ENCODE measurements at places on chromosomes 7 and 10. TPM values are rescaled to one million over a fixed set of nuclear protein-coding genes. Genes with fewer than 3 reads are reported as not detected.
A peak's percentile ranks its signal among the peaks of the same experiment; 100 is the strongest.

GRCh38 chr10:107915215-107915610 is 750.7 kb upstream of the SORCS1 start:
- DNase-seq = no peak

SORBS1 gene
- 0.03 TPM for total RNA-seq

TBL2 gene
- 68.6 TPM for total RNA-seq

- DNase-seq = no peak
Measured at GRCh38 chr7:118153551-118154177, 30.3 kb upstream of the LSM8 start.

PDGFA gene
- total RNA-seq = 33.7 TPM

DNA sequence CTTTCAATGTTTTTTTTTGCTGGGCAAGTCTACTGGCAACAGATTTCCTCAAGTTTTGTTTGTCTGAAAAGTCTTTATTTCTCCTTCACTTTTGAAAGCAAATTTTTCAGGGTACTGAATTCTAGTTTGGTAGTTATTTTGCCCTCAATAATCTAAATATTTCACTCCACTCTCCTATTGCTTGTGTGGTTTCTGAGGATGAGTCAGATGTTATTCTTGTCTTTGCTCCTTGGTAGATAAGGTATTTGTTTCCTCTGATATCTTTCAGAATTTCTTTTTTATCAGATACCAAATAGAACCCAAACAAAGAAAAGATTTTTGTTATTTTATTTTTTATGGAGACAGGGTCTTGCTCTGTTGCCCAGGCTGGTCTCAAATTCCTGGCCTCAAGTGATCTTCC is 99.2 kb upstream of the MALRD1 start:
- no peak for DNase-seq

HMX2 gene
- 6.0 TPM for total RNA-seq

- DNase-seq = no peak
Measured at GRCh38 chr10:38143587-38143986, 49.5 kb downstream of the ZNF37A start.

DNA sequence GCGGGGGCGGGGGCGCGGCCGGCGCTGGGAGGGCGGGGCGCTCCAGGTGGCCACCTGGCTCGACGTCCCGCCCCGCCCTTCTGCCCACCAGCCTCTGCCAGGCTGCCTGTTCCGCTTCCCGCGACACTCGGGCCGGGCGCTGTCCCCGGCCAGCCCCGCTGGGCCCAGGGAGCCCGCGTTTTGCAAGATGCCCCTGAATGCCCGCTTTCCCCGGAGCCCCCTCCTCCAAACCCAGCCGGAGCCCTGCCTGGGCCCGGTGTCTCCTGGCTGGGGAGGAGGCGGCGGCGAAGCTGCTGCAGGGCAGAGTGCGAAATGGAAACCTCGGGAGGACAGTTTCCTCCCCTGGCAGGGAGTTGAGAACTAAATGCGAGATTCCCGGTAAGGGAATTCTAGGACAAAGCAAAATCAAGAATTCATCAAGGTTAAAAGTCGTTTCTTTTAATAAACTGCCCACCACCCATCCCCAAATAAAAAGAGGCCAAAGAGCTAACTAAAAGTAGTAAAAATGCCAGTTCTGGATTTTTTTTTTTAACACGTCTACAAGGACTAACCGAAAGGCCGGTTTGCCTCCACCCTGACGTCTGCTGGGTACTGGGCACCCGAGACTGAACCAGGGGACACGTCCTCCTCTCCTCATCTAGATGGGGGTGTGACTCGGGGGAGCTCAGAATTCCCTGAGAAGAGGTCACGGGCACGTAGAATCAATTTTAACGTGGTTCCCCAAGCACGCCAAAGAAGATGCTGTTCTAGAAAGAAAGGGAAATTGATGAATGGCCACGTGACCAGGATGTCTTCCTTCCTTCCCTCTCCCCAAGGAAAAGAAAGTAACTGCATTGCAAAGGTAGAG is 200.4 kb upstream of the NFE2L3 start:
- no peak for DNase-seq

DRGX gene
- total RNA-seq = 0.10 TPM

- no peak for DNase-seq
Measured at GRCh38 chr7:128914566-128915151, 4.2 kb upstream of the KCP start.

ARHGAP22 gene
- total RNA-seq = 23.2 TPM

CPED1 gene
- 3.7 TPM for total RNA-seq

DNA sequence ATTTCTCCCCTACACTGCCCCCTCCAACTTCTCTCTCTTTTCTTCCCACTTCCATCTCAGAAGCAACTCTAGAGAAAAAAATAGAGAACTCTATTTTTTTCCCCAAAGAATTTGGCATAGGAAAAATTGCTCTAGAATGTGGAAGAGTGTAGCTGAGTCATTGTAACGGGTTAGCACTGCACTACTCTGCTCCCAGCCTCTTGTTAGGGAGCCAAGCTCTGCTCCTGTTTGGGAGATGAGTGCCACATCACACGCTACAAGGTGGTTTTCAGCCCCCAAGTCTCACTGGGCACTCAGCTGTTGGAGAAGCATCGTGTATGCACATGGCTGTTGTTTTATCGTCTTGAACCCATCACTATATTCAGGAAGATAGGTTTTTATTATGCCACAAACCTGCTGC is 136.4 kb downstream of the BMPER start:
- DNase-seq = no peak

DNA sequence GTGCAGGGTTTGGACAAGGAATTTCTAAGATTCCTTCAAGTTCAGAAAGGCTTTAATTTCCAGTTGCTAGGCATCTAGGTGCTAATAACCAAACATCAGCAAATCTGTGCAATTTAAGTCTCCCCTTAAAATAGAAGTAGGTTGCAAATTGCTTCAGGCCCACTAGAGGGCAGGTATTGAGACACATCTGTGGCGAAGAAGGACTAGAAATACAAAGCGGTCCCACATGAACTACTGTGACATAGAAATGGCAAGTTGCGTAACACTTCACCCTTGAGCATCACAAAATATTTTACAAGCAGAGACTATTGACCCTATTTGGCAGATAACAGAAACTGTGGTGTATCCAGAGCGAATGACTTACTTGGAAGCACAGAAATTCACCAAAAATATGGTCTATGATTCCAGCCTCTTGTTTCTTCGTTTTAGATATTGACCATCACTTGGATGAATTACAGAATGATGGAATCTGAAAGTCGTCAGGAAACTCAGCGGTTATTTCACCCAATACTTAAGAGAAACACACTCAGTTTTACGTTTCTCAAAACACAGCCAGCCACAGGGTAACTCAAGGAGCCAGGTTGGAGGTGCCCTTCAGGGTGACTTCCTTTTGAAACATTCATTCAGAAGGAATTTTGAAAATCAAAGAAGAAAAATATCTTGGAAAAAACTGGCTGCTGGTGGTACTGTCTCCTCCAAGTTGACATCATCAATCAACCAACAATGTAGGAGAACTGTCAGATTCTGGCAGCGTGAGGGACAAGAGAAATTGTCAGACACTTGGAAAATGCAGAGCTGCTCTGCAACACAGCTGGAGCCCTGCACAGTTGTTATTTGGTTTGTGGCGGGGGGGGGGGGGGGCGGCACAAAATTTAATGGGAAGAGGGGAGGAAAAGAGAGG is 256.3 kb upstream of the MINDY3 start:
- DNase-seq = no peak

DNA sequence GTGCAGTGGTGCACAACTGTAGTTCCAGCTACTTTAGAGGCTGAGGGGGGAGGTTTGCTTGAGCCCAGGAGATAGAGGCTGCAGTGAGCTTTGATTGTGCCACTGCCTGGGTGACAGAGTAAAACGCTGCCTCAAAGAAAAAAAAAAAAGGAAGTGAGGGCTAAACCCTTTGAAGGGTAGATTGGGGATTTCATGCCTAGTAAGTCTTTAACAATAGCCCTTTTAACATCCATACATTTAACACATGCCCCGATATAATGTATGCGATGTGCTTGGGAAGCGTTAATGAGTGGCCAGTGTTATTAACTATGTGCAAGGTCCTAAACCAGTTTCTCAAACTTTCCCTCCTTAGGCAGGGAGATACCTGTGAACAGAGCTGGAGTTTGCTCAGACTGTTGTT is 229.2 kb upstream of the HPS1 start:
- no peak for DNase-seq

DNA sequence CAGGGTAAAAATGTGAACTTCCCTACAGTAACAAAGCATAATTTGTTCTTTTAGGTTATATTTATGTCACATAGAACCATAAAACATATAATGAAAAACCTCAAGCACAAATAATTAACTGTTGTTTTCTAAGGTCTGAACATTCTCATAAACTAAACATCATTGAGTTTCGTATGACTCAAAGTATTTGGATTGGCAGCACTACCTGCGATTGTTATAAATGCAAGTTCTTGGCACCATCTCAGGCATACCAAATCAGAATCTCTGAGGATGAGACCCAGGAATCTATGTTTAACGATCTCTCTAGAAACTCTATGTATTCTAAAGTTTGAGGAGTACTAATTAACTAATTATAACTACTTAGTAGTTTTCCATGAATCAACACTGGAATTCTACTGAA is 22.5 kb downstream of the ORC5 start:
- peak; percentile 23 for DNase-seq

- no peak for DNase-seq
Measured at GRCh38 chr7:822692-823276, 9.5 kb upstream of the SUN1 start.

GRCh38 chr10:53122281-53122680 is 349.7 kb upstream of the MBL2 start:
- DNase-seq = no peak

GRCh38 chr7:122893486-122893885 is 7.2 kb upstream of the CADPS2 start:
- DNase-seq = no peak

PRSS37 gene
- total RNA-seq = not detected

XRCC2 gene
- total RNA-seq = 5.5 TPM

Data from MG63 (cell line).